ENCODE measurements at places on chromosomes 6 and 20.

DNA sequence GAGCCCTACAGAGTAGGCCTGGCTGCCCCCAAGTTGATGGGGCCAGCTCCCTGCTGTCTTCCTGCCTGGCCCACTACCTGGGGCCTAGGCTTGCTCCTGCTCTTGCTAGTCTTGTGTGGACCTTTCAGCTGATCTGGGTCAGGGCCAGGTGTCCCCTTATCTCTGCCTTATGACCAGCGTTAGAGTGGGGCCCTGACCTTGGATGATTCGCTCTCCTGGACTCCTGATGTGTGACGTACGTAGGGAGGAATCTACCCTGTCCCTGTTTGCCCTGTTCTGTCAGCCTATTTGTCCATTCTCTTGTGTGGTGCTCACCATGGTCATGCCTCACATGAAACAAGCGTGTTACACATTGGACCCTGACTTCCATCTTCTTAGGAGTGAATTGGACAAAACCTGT is 571.8 kb downstream of the QKI start:
- peak; percentile 48 for DNase-seq

DNA sequence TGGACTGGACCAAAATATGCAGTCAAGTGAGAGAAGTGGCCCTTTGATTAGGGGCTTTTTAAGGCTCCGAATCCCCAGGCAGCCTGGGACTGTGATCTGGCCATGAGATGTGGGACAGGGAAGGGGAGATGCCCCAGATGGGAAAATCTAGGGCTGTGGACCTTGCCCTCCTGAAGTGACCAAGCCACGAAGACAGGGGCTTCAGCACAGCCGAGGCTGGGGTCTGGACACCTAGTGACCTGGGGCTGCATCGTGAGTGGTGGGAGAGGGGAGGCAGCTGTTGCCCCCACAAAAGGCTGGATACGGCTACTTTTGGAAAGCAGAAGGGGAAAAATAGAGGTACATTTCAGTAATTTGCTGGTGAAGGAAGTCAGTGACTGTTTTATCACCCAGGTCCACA is 139.5 kb upstream of the SLC24A3 start:
- no peak for DNase-seq

DNA sequence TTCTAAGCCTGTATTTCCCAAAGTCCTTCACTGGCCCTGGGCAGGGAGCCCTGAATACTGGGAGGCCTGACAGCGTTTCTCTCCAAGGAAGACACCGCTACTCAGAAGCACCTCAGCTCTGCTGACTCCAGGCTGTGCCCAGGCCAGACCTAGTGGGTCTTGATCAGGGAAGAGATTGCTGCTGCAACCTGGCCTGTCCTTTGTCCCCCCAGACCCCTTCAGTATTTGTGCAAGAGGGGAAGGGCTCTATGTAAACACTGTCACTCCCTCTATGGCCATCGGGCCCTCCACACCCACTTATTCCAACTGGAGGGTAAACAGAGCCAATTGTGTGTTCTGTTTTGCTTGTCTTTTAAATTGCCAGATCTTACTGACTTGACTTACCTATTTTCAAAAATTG is 20.6 kb downstream of the PLEKHG1 start:
- DNase-seq: no peak

GRCh38 chr6:121548131-121548530 is 112.7 kb downstream of the GJA1 start:
- no peak for DNase-seq

DNA sequence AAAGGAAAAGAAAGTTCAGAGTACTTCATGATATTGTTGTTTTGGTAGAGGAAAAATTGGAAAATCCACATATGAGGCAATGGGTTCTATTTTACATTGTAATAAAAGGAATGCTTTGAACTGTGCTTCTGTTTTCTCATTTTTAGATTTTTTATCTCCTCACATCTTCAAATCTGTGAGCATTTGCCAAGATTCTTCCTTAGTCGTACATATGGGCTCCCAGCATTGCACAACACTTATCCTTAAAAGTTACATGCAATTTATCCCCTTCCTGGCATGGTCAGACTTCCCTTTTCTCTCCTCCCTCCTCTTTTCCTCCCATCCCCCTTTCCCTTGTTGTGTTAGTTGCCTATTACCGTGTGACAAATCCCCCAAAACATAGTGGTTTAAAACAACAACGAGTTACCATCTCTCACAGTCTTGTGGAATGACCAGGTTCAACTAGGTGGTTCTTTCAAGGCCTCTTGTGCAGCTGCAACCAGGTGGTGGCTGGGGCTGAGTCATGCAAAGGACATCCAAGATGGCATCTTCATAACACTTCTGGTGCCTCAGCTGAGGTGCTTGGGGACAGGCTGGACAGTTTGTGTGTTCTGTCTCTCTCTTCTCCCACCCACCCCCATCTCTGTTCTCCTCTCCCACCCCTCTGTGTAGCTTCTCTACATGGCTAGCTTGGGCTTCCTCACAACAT is 68.7 kb downstream of the TXNDC5 start:
- DNase-seq: no peak

DNA sequence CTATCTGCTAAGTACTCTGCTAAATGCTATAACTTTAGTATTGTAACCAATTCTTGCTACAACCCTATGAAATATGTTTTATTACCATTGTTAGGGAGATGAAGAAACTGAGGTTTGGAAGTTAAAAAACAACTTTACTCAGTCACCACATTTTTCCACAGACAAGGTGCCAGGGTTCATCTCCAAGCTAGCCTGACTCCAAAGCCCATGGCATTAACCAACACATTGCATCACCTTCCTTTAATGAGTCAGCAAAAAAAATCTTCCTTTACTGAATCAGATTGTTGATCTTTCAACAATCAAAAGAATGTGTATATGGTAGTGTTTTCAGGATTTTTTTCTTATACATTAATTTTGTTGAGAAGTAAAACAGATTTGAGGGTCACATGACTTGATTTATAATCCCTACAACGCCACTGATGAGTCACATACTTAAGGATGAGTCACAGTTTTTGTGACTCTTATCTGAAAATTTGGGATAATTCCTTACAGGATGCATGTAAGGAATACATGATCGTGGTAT is 41.5 kb downstream of the MAN1A1 start:
- DNase-seq: peak; percentile 59

GRCh38 chr20:46458866-46459750 is 52.7 kb upstream of the ELMO2 start:
- DNase-seq: peak; percentile 57

GRCh38 chr6:27517928-27518787 is 45.3 kb upstream of the ZNF184 start:
- DNase-seq: no peak

DNA sequence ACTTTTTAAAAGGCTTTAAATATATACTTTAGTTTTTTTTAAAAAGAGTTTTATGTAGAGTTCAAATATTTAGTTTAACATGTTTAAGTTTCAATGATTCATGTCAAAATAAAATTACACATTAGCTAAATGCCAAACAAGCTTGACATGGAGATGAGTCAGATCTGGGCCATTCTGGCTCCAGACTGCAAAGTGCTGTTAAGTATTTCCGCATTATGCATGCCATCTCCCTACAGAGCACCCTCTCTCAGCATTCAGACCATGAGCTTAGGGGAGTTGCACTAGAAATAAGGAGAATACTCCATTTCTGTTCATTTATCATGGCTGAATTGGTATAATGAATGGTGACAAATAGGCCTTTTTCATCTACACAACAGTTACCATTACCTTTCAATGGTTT is 21.5 kb upstream of the HS3ST5 start:
- peak; percentile 81 for DNase-seq

DNA sequence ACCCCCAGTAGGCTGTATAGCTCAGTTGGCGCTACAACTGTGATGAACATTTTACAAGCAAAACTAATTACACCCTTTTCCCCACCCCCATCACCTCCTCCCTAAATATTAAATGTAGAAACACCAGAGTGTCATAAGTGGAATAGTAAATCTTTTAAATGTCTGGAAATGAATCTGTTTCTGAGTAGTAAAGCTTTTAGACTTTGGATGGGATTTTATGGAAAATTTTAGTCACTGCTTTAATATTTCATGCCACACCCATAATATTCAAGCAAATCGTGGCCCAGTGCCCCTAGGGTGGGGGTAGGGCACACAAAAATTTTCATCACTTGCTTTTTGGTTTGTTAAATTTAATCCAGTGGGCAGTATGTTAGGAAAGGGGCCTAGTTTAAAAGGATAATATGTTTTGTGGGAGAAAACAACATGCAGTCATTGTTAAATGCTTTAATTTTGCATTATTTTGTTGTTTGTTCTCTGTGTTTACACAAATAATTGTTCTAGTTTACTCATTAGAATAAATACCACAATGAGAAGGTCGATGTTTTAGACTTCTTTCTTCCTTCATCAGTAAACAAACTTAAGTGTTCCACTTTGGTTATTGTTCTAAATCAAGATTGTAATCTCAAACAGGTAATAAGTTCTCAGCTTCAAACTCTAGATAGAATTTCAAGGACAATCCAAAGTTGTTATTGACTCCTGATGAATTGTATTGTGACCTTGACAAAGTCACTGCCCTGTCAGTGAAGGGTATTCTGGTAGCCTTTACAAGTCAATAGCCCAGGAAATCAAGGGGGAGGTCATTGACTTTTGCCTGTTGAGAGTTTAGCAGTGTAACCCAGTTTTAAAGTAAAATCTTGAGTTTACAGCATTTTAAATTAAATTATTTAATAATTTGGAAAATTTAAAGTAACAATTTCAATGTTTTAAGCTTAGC is 79.2 kb downstream of the CBFA2T2 start:
- no peak for DNase-seq

- DNase-seq: no peak
Observed at GRCh38 chr6:10341605-10342004, 73.3 kb downstream of the TFAP2A start.

DNA sequence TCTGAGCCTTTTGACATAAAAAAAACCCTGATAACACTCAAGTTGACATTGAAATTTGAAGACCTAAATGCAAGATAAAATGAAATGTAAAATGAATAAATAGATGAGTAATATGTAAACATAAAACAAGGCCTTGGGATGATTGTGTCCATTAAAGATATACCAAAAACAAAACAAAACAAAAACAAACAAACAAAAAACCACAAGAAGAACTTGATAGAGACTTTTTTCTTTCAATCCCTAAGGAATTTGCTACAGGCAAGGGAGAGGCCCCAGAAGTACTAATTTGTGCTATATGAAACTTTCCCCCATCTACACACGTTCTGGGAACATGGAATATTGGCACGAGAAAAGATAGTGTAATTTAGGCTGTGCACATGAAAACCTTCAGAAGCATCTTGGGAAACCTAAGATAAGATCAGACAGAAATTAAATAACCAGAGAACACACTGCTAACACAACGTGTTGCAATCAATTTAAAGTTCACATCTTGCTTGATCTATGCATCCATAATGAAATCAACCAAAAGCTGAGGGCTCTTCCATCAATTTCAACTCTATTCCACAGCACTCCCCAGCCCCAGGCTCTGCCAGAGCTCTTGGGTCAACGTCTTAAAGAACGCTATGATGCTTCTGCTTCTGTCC is 201.1 kb upstream of the RREB1 start:
- no peak for DNase-seq

DNA sequence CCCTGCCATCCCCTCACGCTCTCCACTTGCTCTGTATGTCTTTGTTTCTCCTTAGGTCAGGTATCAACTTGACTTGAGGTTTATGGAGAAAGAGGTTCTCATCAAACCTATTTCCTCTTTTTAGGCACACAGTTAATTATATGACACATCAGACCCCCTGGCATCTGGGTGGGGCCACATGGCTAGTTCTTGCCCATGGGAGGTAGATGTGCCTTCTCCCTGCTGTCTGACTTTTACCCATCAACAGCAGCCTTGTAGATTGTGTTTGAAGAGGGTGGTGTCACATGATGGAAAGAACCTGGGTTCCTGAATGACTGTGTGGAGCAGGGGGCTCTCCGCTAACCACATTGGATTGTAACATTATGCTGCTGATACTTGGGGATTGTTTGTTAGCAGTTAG is 7.2 kb upstream of the UQCC2 start:
- no peak for DNase-seq

- DNase-seq: no peak
Observed at GRCh38 chr20:4059606-4060005, 44.2 kb upstream of the RNF24 start.

GRCh38 chr20:35975576-35976373 is 7.4 kb downstream of the CNBD2 start:
- DNase-seq: no peak

DNA sequence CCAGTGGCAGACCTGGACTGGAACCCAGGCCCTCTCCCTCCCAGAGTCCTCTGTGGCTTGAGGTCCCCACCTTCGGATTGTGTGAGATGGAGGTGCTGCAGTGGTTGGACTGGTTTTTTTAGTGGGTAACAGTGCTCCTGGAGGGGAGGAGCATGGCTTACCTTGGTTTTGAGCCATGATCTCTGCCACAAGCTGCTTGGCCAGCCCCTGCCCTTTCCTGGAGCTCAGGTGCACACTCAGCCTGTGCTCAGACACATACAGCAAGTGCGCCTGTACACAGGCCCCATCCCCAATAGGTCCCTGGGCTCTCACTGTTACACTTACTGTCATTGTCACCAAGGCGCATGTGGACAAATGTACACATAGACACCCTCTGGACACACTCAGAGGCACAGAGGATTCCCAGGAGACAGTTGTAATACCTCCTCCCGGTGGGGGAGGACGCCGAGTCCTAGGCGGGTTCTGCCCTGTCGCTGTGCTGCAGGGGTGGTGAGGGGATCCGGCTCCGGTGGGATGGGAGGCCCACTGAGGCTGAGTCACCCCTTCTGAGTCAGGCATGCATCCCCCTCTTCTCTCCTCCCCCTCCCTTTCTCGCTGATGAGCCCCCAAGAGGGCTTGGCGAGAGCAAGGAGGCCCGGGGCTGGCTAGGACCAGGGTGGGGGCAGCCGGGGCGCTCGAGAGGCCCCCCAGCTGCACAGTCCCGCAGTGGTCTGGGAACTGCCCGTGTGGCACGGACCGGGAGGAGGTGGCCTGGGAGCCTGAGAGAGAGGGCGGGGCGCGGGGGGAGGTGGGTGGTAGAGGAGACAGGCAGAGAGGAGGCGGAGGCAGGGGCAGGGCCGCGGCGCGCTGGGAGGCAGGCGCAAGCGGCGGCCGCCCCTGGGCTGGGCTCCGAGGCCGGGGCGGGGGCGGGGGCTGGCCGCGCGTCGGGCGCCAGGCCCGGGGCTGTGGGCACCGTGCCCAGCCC is 522 bp upstream of the EPB41L1 start:
- peak; percentile 91 for DNase-seq

DNA sequence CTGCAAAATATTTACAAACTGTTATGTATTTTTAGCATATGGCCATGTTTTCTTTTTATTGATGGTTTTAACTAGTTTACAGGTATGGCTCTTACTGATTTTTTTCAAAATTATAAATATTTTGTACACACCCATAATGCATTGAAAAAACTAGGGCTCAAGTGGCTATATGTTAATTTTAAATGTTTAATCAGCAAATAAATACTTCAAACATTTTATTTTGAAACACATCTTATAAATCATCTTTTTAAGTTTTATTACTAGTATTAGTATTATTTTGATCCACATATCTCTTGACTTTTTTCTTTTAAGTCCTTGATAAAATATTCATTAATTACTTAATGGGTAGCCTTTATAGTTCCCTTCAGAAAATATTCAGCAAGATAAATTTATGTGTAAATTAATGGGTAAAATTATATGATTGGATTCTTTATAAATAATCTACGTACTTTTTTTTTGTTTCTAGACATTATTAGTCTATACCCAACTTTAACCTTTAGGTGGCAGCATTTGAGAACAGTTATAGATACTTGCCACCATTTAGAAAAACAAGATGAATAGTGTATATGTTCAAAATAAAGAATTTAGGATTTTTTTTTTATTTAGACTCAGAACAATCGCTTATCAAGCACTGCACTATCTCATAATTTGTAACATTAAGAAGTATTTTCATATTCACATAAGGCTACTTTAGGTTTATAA is 241.9 kb downstream of the ADGRB3 start:
- peak; percentile 27 for DNase-seq

GRCh38 chr6:1764397-1764987 is 154.8 kb downstream of the FOXC1 start:
- no peak for DNase-seq

Data from astrocyte of the hippocampus (primary cell).